Activated CD4-positive, alpha-beta memory T cell treated with anti-CD3 and anti-CD28 coated beads for 36 hours (primary cell): ENCODE measurements at places on chromosomes 4 and X.

- H3K4me1 ChIP-seq = no peaks in the 10 kb centered on the region
- no peaks in the 10 kb centered on the region for H3K27me3 ChIP-seq
- no peak overlapping the region for H3K27ac ChIP-seq
- no peaks in the 10 kb centered on the region for H3K36me3 ChIP-seq
- no peak for DNase-seq
These were observed 172.8 kb upstream of the APOOL start for GRCh38 chrX:84830836-84831235.

DNA sequence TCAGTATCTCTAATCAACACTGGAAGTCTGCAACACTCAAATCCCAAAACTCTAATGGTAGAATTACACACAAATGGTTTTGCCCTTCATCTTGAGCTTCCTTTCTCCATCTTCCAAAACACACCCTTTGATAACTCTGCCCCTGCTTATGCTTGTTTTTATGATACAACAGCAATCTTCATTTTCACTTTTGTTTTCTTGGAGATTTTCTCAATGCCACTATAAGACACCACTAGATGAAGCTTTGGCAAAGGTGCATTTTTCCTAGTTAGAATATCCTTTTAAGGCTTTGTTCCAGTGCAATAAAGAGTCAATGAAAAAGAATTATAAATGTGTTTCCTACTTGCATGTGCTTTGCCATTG lies 472.4 kb upstream of the NWD2 start:
- H3K4me1 ChIP-seq = no peaks in the 10 kb centered on the region
- no peak overlapping the region for H3K27ac ChIP-seq
- no peaks in the 10 kb centered on the region for H3K36me3 ChIP-seq
- no peak for DNase-seq
- no peak overlapping the region for H3K4me3 ChIP-seq
- no peaks in the 10 kb centered on the region for H3K27me3 ChIP-seq

DNA sequence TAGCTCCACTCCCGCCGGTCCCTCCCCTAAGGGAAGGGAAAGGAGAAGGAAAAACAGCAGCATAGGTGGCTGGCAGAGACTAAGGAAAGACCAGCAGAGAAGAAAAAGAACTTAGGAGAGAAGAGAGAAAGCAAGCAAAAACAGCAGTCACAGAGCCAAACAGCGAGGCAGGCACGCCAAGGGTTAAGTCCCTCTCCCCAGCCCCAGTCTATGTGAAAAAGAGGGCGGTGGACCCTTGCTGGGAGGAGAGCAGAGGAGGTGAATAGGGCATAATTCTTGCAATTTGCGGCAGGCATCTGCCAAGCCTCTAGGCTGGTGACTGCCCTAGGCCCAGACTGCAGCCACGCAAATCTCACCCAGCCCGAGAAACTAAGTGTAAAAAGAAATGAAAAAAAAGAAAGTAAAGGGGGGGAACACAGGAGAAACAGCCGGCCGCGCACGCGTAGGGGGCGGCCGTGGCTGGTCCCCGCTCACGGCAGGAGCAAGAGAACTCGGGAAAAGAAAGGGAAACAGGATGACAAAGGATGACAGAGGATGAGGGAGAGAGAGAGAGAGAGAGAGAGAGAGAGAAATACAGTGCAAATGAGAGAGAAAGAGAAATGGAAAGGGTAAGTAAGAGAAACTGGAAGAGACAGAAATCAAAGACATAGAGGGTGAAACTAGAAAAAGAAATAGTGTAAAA lies 48.6 kb downstream of the MAGEA9 start:
- H3K27me3 ChIP-seq = peaks cover 2% of the 10 kb centered on the region
- peaks cover 19% of the 10 kb centered on the region for H3K4me1 ChIP-seq
- H3K4me3 ChIP-seq = peak overlapping the region; percentile 51
- DNase-seq = peak; percentile 32

GRCh38 chrX:123447506-123447905 lies 263.4 kb downstream of the GRIA3 start:
- no peak overlapping the region for H3K4me3 ChIP-seq
- H3K36me3 ChIP-seq = no peaks in the 10 kb centered on the region
- no peaks in the 10 kb centered on the region for H3K27me3 ChIP-seq
- no peaks in the 10 kb centered on the region for H3K4me1 ChIP-seq
- no peak for DNase-seq
